ENCODE measurements at places on chromosomes 4 and X.

DNA sequence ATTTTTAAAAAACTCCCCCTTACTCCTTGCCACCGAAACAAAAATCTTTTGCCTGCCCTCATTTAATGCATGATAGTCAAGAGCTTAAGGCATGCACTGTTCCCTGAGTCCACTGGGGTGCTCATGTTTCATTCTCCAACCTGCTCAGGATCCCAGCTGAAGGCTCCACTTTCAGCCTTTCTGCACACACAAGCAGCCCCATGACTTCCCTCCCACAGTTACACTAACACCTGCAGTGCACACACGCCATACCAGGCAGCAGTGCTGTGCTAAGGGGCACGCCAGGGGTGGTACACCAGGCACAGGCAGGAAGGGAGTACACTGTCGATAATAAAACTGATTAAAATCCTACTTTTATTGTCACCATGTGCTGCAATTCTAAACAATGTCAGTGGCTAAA lies 385.2 kb downstream of the BMPR1B start:
- DNase-seq = no peak

DNA sequence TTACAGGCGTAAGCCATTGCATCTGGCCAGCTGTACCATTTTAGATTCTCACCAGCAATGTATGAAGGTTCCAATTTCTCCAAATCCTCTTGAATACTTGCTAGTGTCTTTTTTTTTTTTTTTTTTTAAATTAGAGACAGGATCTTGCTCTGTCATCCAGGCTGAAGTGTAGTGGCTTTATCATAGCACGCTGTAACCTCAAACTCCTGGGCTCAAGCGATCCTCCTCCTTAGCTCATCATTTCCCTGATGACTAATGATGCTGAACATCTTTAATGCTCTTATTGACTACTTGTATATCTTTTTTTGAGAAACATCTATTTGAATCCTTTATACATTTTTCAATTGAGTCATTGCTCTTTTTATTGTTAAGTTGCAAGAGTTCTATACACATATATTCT lies 40.3 kb downstream of the HDAC8 start:
- no peak for DNase-seq

DNA sequence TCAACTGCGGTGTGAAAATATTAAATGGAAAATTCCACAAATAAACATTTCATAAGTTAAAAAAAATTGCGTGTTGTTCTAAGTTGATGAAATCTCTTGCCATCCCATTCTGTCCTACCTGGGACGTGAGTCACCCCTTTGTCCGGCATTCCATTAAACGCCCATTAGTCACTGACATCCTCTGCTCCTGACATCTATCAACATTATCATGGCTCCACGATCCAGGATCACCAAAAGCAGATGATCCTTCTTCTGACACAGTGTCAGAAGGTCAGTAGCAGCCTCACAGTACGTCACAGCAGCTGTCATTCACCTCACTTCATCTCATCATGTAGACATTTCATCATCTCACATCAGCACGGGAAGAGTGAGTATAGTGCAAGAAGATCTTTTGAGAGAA lies 125.7 kb downstream of the ZNF827 start:
- no peak for DNase-seq

DNA sequence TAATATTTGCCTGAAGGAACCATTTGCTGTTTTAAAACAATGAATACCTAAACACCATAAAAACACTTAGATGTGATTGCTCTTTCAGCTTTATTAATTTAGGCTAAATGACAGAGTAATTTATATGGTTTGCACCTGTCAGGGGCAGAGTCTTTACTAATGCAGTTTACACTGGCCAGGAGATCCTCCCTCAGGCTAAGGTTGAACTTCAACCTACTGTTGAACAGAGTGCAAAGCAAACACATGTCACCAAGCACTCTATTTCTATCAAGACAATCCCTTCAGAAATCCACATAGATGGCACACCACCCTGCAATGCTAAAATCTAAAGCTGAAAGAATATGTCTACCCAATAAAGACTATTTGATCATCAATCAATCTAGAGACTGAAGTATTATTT lies 147.3 kb downstream of the KLHL13 start:
- DNase-seq = no peak

DNA sequence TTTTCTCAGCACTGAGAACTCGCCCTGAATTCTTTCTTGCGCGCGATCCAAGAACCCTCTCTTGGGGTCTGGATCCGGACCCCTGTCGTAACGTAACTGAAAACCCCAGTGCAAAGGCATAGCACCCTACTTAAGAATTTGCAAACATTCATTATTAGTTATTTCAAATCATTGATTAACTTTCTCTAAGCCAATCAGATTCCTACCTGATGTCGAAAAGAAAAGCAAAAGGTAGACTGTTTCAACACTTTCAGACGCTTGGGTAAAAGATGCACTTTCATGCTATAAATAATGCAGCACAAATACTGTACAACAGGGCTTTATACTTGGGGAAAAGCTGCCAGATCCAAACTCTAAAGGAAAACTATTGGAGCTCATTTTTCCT lies 817 bp upstream of the WDR19 start:
- DNase-seq = no peak

DNA sequence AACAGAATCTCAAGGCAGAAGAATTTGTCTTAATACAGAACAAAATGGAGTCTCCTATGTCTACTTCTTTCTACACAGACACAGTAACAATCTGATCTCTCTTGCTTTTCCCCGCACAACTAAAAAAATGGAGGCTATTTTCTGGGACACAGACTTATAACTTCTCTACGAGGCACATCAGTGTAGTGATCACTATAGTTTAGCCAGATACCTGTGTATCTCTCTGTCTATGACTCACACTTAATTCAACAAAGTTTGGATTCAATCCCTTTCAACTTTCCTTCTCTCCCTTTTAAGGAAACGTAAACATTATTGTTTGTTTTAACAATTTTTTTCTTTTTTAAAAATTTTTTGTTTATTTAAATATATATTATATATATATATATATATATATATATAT lies 29.4 kb downstream of the APELA start:
- DNase-seq = no peak

DNA sequence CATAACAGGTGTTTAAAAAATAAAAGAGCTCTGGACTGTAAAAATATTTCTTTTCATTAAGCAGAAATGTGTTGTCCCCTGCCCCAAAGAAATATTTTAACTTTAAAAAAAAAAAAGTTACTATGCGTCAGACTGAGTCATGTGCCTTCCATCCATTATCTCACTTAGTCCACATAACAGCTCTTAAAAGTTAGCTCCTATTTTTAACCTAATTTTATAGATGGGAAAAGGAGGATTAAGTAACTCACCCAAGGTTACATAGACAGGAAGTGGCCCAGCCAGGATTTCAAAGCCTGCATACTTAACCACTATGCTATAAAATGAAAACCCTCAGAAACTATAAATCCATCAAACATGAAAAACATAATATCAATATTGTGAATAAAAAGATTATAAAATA lies 97.7 kb downstream of the MANBA start:
- no peak for DNase-seq

DNA sequence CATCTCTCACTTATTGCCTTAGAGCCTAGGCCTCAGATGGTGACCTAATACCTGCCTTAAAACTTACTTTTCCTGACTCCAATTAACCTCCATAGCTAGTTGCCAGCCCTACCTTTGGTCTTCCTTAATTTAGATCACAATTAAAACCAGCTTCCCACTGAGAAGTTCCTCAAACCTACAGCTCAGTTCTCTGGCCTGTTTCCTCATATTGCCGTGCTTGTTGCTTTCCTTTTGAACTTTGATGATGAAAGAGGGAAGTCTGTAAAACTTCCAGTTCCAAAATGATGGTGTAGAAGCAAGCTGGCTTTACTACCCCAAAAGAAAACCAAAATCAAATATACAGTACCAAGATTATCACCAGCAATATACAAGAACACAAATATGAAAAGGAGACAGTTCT lies 28.9 kb upstream of the CAMK2D start:
- no peak for DNase-seq

DNA sequence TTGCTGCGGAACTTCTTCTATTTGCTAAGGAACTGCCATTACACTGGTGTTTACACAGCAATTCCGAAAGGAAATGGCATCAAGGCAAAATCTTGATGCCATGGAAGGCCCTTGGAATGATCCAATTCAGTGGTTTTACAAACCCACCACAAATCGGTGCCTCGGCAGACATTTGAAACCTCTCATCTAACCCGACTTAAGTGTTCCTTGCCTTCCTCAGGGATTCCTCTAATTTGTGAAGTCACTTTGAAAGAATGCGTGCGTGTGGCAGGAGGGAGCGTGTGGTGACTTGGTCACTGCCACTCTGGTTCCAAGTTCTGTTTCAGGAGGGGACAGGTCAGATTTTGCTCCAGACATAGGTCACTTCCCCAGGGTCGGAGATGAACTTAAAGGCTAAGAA lies 4.8 kb downstream of the NOP14 start:
- DNase-seq = no peak

DNA sequence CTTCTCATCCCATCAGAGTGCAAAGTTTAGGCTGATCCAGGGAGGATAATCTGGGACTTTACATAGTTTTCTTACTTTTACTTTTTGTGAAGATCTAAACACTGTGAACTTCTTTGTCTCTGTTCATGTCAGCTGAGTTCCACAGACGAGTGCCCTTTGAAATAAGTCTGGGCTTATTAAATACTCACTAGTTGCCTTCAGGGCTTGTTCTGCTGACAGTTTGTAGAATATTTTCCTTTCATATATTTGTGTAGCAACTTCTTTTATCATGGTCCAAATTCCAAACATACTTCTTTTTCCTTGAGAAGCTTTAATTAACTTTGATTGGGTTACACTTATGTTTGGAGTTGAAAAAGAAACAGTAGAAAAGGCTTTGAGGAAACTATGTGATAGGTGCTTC lies 109.6 kb downstream of the SH2D1A start:
- no peak for DNase-seq

DNA sequence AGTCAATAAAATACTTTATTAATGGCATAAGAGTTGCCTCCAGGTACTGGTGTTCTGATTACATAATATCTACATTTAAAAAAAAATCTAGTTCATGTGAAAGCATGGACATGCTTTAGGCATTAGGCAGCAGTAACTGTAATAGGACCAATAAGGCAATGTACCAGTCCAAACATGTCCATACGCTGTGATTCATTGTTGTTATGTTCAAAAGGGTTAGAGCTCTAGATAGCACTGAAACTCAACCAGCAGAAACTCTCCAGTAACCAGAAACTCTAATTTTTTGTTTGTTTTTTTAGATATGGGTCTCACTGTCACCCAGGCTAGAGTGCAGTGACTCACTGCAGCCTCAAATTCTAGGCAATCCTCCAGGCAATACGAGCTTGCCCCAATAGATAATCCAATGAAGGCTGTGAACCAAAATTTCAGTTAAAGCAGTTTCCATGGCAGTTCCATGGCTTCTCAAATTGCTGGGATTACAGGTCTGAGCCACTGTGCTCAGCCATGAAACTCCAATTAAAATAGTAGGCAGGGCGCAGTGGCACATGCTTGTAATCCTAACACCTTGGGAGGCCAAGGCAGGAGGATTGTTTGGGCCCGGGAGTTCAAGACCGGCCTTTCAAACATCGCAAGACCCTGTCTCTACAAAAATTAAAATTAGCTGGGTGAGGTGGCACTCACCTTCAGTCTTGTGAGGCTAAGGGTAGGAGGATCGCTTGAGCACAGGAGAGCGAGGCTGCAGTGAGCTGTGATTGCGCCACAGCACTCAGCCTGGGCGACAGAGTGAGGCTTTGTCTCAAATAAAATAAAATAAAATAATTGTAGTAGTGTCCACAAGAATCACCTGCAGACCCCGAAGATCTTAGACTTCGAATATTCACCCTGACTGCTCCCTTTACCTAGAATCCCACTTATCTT lies 36.3 kb downstream of the MGARP start:
- DNase-seq = no peak

DNA sequence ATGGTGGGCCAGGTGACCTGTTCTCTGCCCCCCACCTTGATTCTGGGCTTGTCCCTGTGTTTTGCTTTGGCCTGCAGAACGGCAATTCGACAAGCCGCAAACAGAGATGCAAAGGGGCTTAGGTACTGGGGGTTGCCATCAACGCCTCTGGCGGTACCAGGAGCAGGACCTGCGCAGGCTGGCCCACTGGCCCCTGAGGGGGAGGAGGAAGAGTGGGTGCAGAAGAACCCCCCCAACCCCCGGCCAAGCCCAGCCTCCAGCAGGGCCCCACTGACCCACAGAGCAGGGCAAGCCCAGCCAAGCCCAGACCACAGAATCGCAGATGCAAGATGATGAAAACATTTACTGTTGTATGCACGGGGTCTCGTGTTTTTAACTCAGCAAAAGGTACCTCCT lies 89.4 kb downstream of the PPP2R2C start:
- no peak for DNase-seq

DNA sequence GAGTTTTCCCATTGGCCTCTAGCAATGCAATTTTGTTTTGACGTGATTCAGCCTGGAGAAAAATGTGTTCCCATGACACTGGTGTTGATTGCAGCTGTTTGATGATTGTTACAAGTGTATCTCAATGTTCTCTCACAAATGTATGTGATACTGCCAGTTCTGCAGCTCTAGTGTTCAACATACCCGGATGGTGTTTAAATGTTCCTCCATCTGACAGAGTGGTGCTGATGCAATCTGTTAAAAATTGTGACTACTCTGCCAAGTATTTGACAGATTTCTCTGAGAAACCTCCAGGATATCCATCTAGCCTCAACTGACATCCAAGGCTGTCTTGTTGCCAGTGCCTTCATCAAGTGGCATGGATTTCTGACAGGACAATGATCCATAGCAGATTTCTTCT lies 657.2 kb upstream of the DIAPH2 start:
- no peak for DNase-seq

GRCh38 chr4:66266035-66266434 lies 595.7 kb upstream of the EPHA5 start:
- no peak for DNase-seq

- no peak for DNase-seq
Observed at GRCh38 chrX:8864161-8864560, 63.0 kb upstream of the FAM9A start.

DNA sequence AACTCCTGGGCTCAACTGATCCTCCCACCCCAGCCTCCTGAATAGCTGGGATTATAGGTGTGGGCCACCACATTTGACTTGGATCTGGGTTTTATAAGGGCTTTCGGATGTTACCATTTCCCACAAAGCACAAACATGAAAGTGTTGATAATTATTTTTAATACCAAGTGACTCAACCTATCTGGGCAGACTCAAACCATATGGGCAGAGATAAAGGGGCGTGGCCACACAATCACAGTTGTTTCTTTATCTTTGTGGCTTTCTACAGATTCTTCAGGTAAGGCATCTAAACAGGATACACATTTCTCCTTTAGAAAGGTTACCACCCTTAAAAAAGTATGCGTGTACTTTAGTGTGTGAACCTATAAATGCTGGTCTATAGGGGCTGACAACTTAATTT lies 122.5 kb downstream of the ZNF827 start:
- DNase-seq = no peak

DNA sequence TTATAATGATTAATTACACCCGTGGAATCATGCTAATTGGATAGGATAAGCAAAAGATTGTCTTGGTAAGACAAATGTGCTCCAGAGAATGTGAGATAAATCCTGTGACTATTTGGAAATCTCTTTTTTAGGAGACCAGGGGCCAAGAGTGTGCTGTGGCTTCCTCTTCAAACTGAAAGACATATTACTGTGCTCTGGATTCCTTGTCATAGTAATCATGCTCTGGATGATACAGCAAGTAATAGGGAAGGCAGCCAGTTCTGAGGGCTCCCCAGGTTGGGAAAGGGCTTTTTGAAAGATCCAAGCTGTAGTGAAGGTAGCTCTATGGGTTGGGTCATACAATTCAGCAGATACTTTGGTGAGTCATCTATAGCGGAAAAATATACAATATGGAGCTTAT lies 600.5 kb downstream of the PCDH18 start:
- DNase-seq = no peak

All from CD4-positive, alpha-beta T cell treated with Interleukin-15 for 1 hour (primary cell).